Activated gamma-delta T cell treated with anti-CD3 and anti-CD28 coated beads, Interleukin-2, amount 50 U/mL, for 16 hours (primary cell): ENCODE measurements at places on chromosomes 12 and 14.

- no peak for DNase-seq
Measured at GRCh38 chr12:90546511-90546910, 408.5 kb downstream of the CCER1 start.

GRCh38 chr14:70803321-70804310 lies 5.7 kb downstream of the MAP3K9 start:
- DNase-seq, result no peak

DNA sequence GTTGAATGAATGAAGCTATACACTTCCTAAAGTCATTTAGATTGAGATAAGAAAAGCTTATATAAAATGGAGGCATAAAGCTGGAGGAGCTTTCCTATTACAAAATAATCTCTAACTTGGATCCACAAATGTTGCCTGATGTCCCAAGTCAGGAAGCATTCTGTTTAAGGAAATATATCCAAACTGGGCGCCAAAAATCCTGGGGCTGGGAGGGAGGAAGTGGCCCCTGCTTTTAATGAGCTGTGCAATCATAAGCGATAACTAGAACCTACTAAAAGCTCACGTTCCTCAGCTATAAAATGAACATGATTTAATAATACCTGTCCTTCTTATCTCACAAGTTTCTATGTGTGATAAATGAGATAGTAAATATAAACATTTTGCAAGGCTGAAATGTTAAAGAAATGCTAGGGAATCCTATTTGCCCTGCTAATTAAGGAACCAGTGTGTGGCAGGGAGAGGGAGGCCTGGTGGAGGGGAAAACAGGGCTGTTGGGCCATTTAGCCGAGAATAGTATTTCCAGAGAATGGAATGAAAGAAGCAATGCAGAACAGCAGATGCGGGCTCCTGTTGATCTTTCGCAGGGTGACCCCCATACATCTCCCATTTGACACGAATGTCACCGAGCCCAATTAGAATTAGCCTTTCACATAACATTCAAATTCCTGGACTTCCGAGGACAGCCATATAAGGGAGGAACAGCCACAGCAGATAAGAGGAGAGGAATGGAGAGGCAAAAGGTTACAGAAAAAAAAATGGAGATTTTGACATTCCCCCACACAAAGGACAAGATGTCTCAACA lies 25.9 kb downstream of the DUSP6 start:
- no peak for DNase-seq

GRCh38 chr14:49895480-49895879 lies 2.6 kb downstream of the ARF6 start:
- DNase-seq, result no peak

- DNase-seq, result no peak
Measured at GRCh38 chr14:93239869-93240677, 33.0 kb downstream of the UBR7 start.

DNA sequence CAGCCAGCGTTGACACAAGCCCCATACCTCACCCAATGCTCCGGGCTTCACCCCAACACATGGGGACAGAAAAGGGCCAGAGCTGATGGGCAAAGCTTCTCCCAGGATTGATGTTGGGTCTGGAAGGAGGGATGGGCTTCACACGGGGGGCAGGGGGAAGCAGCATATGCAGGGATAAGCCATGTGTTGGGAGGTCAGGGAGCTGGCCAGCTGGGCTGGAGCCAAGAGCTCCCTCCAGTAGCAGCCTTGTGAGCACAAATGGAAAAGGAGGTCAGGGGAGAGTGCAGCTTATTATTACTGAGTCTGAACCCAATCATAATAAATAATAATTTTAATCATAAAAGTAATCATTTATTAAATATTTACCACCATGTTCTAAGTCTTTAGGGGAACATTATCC lies 9.3 kb downstream of the PLEKHD1 start:
- no peak for DNase-seq

- no peak for DNase-seq
Measured at GRCh38 chr14:25803386-25804018, 753.6 kb upstream of the STXBP6 start.
